Panc1 (cell line): ENCODE measurements at places on chromosomes 5 and 9. TPM values are rescaled to one million over a fixed set of nuclear protein-coding genes. Genes with fewer than 3 reads are reported as not detected.

- H3K4me1 ChIP-seq: peaks cover 13% of the 10 kb centered on the region
- H3K36me3 ChIP-seq: peaks cover 39% of the 10 kb centered on the region
- no peaks in the 10 kb centered on the region for H3K27me3 ChIP-seq
- peak overlapping the region; percentile 99 for H3K4me3 ChIP-seq
- DNase-seq: peak; percentile 54
These were observed 560 bp upstream of the NDUFS6 start for GRCh38 chr5:1800472-1801221.

DNA sequence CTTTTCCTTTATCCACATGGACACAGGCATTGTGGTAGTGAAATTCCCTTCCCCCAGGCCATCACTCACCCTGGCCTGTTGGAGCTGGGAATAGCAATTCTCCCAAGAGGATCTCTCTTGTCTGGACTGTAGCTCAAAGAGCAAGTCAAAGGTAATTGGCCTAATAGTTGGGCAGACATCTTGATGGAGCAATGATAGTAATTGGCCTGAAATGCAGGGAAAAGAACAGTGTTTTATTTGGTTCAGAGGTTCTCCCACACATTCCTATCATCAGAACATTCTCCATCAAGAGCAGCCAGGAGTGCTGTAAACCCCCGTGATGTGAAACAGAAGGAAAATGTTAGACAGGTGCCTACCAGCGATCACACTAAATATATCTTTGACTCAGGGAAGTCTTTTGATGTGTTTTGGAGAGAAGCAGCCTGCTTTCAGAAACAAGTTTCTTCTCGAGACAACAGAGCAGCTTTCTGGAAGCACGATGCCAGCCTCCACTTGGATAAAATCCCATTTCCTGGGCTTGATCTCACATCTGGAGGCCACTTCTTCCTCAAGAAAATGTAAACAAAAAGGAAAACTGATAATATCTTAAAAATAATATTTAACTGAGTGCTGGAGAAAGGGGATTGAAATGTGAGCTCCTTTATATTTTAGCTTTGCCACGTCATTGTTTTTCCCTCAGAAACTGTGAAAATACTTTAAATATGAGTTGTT, 198.1 kb upstream of the WWC1 start:
- H3K4me3 ChIP-seq: no peak overlapping the region
- no peaks in the 10 kb centered on the region for H3K4me1 ChIP-seq
- 0 out of 2 replicates have a peak, but pooled peaks cover 4% of the 10 kb centered on the region for H3K27me3 ChIP-seq

DNA sequence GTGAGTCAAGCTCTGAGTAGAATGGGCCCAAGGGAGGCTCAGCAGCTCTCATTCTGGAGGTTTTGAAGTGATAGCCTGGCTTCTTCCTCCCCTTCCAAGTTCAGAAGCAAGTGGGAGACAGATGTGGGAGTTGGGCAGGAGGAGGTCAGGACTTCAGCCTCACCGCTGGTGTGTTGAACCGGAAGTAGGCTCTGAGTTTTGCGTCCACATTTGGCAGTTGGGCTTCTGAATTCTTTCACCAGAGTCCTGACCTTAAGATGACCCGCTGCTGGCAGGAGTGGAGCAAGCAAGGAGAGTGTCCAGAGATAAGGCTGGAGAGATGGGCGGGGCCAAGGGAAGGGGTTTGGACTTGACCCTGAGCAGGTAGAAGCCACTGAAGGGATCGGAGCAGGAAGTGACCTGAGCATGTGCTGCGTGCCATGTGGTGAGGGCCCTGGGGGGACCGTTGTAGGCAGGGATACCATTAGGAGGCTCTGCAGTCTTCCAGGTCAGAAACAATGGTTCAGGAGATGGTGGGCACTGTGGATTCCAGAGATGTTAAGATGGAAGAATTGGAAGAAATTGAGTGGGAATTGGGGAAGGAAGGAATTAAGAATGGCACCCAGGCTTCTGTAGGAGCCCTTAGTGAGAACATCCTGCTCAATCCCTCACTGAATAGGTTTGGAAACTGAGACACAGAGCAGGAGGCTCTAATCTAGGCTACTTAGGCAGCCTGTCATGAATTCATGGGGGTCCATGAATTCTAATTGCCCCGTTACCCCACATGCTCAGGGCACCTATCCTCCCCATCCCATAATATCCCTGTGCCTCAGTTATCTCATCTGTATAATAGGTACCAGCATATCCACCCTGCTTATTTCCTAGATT, 25.9 kb downstream of the GALNT12 start:
- DNase-seq: no peak
- no peaks in the 10 kb centered on the region for H3K4me1 ChIP-seq
- no peaks in the 10 kb centered on the region for H3K27me3 ChIP-seq
- H3K27ac ChIP-seq: no peak overlapping the region
- H3K36me3 ChIP-seq: no peaks in the 10 kb centered on the region
- H3K4me3 ChIP-seq: no peak overlapping the region

DNA sequence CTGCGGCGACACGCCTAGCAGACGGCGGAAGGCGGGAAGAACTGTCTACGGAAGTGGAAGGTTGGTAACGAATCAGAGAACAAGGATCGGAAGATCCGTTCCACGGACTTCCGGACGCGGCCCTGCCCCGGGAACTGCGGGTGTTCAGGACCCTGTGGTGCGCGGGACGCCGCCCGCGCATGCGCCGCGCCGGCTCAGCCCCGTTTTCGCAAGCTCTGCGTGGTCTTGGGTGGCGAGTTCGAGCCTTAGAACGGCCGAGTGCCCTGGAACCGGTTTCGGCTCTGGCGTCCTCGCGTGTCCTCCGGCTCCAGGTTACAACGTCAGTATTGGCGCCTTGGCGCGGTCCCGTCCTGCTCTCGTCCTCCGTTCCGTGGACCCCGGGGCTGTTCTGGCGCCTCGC, 515 bp upstream of the RNU6ATAC start:
- H3K27me3 ChIP-seq: no peaks in the 10 kb centered on the region
- no peaks in the 10 kb centered on the region for H3K36me3 ChIP-seq
- H3K4me1 ChIP-seq: no peaks in the 10 kb centered on the region; the same call in 1 of the 2 replicates
- no peak overlapping the region for H3K27ac ChIP-seq
- no peak overlapping the region for H3K4me3 ChIP-seq

DNA sequence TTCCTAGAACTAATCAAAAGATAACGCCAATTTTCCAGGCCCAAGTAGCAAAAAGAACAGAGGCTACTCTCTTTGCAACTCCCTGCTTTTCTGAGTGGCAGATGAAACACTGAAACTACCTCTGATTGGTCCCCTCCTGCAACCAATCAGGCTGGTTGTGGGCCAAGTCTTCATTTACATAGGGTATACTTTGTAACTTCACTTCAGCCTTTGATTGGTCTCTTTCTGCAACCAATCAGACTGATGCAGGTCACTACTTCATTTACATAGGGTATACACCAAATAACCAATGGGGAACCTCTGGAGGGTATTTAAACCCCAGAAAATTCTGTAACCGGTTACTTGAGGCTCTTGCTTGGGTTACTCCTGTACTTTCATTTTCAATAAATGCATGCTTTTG, 289.6 kb downstream of the MED10 start:
- no peaks in the 10 kb centered on the region for H3K36me3 ChIP-seq
- H3K4me1 ChIP-seq: no peaks in the 10 kb centered on the region
- H3K27ac ChIP-seq: no peak overlapping the region
- no peak overlapping the region for H3K4me3 ChIP-seq

DNA sequence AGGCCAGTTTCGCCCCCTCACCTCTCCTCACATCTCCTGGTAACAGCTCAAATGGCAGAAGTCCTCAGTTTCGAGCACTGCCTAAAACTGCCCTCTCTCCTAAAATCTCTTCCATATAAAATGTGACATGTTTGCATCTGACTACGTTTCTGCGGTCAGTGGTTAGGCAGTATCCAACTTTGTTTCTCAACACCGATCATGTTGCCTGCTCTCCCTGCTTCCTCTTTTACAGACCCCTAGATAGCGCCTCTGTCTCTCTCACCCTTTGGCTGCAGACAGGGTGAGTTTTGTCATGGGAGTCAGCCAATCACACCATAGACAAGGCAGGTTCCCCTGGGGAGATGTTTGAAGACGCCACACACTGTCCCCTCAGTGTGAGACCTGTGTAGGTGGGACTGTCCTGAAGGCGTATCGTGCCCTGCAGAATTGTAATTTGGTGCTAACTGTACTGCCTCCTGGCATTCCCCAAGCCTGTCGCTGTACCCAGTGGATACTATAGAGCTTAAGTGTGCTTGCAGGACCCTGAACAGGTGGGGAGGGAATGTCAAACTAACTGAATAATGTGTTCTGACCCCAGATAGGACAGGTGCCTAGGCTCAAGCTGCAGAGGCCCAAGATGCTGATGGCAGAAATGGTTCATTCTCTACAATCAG, 1.1 kb downstream of the HEXB start:
- H3K4me1 ChIP-seq: peaks cover 12% of the 10 kb centered on the region
- peak overlapping the region; percentile 92 for H3K27ac ChIP-seq
- H3K36me3 ChIP-seq: peaks cover 19% of the 10 kb centered on the region
- no peaks in the 10 kb centered on the region for H3K27me3 ChIP-seq
- peak overlapping the region; percentile 88 for H3K4me3 ChIP-seq
- DNase-seq: no peak

GRCh38 chr5:134503088-134503936, 22.2 kb upstream of the JADE2 start:
- no peaks in the 10 kb centered on the region for H3K36me3 ChIP-seq
- peaks cover 53% of the 10 kb centered on the region for H3K4me1 ChIP-seq
- no peak for DNase-seq
- no peaks in the 10 kb centered on the region for H3K27me3 ChIP-seq
- H3K4me3 ChIP-seq: no peak overlapping the region
- H3K27ac ChIP-seq: peak overlapping the region; percentile 97

DNA sequence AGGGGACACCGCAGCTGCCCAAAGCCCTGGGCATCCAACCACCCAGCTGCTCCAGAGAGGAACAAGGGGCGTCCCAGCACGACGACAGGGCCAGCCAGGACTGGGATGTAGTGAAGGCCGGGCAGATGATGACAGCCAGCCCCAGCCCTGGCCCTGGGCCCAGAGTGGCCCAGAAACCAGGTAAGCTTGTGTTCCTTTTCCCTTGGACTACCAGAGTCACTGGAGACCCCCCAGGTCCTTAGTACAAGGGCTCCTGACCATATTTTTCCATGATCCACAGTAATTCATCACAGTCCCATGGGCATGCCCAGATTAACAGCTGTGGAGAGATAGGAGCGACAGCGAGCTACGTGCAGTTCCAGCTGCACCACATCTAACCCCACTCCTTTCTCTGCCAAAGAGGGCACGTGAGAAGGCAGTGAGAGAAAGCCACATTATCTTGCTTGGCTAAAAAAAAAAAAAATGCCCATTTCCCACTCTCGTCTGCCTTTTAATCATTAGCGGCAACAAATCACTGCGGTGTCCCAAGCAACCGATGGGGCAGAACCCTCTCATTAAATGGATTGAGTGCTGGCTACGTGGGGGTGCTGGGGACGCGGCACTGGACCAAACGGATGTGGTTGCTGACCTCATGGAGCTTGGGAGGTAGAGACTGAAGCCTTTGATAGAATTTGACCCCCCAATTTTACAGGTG, 21.7 kb upstream of the SYNPO start:
- no peak overlapping the region for H3K4me3 ChIP-seq
- no peak overlapping the region for H3K27ac ChIP-seq
- H3K36me3 ChIP-seq: no peaks in the 10 kb centered on the region
- peaks cover 41% of the 10 kb centered on the region for H3K4me1 ChIP-seq

Gene IL7R
- 0.90 TPM for total RNA-seq

Gene UNC13B
- total RNA-seq: 35.2 TPM

Gene ALAD
- 8.9 TPM for total RNA-seq

Gene OR13F1
- total RNA-seq: not detected
